ENCODE measurements at places on chromosomes 7 and 10.
A peak's percentile ranks its signal among the peaks of the same experiment; 100 is the strongest.

DNA sequence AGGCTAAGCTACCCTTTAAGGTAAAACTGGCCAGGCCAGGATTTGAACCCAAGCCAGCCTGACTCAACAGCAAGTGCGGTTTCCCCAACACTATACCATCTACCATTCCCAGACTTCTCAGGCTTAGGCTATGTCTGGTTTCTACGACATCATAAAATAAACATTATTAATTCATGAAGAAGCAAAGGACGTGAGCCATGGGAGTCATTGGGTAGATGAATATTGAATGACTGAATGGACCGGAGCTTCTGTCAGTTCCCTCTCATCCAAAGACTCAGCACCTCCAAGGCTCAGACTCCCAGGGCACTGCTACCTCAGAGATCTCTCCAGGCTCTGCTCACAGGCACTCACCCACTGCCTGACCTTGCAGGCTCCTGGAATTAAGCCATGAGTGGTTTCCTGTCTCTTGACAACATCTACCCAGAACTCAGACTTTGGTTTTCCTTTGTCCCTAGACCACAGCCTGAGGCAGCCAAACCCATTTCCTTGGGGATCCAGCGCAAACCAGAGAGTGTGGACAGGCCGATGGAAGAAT, 64.6 kb upstream of the STEAP1B start:
- no peaks in the 10 kb centered on the region for H3K27me3 ChIP-seq
- no peak overlapping the region for H3K4me3 ChIP-seq
- no peaks in the 10 kb centered on the region for H3K36me3 ChIP-seq
- no peak for DNase-seq
- peaks cover 36% of the 10 kb centered on the region for H3K4me1 ChIP-seq

DNA sequence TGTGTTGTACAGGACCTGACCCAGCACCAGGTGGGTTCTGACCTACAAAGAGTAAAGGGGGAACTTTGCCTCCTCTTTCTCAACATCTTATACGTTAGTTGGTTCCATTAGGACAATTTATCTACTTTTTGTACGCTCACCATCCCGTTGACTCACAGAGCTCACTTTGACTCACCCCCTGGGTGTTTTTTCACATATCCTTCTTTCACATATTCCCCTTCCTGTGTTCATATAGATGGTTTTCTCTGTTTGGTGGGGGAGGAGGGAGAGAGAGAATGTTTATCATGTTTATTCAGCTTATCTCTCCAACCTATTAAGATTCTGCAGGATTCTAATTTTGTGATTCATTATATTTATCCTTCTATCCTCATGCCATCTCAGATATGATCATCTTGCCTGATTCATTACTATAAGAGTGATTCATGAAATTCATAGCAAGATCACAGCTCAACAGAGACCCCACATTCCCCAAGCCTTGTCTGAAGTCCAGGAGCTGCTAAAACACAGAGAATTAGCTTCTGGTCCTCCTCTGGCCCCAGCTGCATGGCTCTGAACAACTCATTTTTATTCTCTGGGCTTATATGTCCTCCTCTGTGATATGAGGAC, 37.2 kb downstream of the PRSS2 start:
- no peaks in the 10 kb centered on the region for H3K4me1 ChIP-seq
- no peak overlapping the region for H3K27ac ChIP-seq
- H3K4me3 ChIP-seq, result no peak overlapping the region
- H3K36me3 ChIP-seq, result no peaks in the 10 kb centered on the region

DNA sequence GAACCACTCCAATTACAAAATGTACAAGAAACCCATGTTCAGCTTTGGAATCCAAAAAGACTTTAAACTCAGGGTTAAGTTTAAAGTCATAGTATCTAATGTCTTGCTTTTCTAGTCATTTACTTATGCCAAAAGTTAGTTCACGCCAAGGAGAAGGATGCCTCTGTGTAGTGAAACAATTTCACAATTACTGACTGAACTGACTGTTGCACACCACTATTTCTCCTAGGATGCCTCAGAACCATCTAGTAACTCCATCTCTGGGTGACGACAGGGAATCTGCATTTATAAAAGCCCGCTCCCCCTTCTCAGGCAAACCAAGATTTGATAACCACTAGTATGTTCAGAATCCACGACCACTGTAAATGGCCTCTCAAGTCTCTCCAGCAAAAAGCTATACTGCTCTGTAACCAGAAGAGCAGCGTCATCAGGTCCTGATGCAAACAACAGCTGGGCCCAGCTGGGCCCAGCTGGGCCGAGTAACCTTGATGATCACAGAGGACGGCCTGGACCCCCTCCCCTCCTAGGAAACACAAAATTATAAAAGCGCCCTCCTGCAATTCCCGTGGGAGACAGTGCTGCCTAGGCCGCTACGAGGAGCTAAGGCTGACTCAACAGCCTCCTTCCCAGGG, 680 bp upstream of the ADO start:
- peaks cover 18% of the 10 kb centered on the region for H3K4me1 ChIP-seq
- H3K27me3 ChIP-seq, result no peaks in the 10 kb centered on the region
- peak overlapping the region; percentile 99 for H3K27ac ChIP-seq
- no peaks in the 10 kb centered on the region for H3K36me3 ChIP-seq
- no peak for DNase-seq

GRCh38 chr7:36153571-36154097, 580 bp downstream of the EEPD1 start:
- DNase-seq, result no peak
- H3K36me3 ChIP-seq, result no peaks in the 10 kb centered on the region
- H3K4me1 ChIP-seq, result peaks cover 2% of the 10 kb centered on the region
- peak overlapping the region; percentile 68 for H3K27ac ChIP-seq
- H3K4me3 ChIP-seq, result peak overlapping the region; percentile 54
- H3K27me3 ChIP-seq, result no peaks in the 10 kb centered on the region

GRCh38 chr10:100130831-100131230, 49.2 kb upstream of the CPN1 start:
- no peak overlapping the region for H3K4me3 ChIP-seq
- no peaks in the 10 kb centered on the region for H3K27me3 ChIP-seq
- no peaks in the 10 kb centered on the region for H3K4me1 ChIP-seq
- no peaks in the 10 kb centered on the region for H3K36me3 ChIP-seq
- peak; percentile 58 for DNase-seq
- H3K27ac ChIP-seq, result no peak overlapping the region

GRCh38 chr10:46218921-46219320, 67.9 kb upstream of the ANTXRL start:
- H3K4me3 ChIP-seq, result no peak overlapping the region
- no peaks in the 10 kb centered on the region for H3K27me3 ChIP-seq
- DNase-seq, result no peak
- no peak overlapping the region for H3K27ac ChIP-seq

DNA sequence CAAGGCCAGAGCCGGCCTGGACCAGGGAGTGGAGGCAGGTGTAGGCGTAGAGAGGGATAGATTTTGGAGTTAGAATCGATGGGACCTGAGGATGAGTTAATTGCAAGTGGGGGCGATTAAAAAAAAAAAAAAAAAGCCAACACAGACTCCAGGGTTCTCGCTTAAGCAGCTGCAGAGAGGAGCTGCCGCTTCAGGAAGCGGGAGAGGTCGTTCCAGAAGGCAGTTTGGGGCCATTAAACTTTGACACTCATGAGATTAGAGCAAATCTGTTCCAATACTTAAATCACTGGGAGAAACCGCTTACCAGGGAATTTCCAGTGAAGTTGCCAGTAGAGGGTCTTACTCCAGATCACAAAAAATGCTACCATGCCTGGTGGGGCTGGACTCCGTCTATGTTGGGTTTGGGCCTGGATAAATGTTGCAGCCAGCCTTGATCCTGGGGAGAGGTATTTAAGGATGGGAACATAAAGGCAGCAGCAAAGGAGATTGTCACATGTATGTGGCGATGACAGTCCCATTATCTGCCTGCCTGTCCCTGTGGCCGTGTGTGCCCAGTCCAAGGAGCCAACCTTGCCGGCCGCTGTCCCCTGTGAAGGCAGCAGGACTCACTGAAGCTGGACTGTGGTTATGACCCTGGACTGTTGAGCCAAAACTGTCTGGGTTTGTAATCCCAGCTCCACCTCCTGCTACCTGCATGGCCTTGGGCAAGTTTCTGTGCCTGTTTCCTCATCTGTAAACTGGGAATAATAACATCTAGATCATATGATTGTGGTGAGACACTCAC, 23.9 kb upstream of the GRID1 start:
- DNase-seq, result no peak
- no peaks in the 10 kb centered on the region for H3K4me1 ChIP-seq
- H3K27ac ChIP-seq, result no peak overlapping the region
- H3K4me3 ChIP-seq, result no peak overlapping the region
- peaks cover 10% of the 10 kb centered on the region for H3K27me3 ChIP-seq

DNA sequence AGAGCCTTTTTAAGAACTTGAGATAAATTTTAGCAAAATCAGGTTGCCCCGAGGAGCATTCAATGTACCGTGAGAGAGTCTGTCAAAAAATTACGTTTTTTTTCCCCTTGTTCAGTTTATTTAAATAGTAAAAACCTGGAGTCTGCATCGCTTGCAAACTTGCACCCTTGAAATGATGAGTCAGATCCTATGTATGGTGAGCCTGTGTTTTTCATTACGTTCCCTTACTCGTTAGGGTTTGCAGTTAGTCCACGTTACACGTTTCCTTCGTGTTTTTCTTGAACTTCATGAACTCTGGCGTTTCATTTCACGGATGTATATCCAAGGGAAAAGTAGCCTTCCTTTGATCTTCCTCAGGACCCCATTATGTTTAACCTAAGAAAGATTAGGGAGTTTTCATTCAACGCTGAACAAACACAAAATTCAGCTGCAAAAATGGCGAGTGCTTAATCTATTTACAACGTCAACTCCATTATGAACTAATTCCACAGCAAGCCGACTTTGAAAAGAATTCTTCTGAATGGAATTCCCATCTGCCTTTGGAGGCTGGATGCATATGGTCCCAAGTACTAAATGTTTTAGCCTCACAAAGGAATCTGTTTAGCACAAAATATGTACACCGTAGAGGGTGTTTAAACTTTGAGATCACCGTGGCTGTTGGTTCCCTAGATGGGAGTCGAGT, 182.4 kb downstream of the MYOF start:
- no peak overlapping the region for H3K4me3 ChIP-seq
- no peaks in the 10 kb centered on the region for H3K27me3 ChIP-seq
- H3K4me1 ChIP-seq, result no peaks in the 10 kb centered on the region
- no peaks in the 10 kb centered on the region for H3K36me3 ChIP-seq
- DNase-seq, result no peak

DNA sequence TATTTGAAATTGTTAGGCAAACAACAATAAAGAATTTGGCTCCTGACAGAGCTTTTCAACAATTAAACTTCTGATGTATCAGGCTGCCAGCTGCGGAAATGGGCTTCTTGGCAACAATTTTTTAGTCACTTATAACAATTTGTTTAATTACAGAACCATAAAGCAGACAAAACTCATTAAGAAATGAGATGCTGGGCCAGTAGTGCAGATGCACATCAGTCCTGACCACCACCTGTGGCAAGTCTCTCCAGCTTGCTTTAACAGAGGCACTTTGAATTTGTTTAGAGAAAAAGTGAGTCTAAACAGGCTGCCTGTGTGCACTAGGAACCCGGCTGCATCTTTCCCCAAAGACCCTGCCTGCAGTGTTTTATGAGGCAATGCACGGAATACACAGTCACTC, 1124.4 kb downstream of the NXPH1 start:
- H3K27ac ChIP-seq, result no peak overlapping the region
- H3K4me1 ChIP-seq, result no peaks in the 10 kb centered on the region
- no peak for DNase-seq
- no peak overlapping the region for H3K4me3 ChIP-seq
- no peaks in the 10 kb centered on the region for H3K36me3 ChIP-seq

GRCh38 chr7:151168003-151168786, 701 bp upstream of the GBX1 start:
- H3K27ac ChIP-seq, result no peak overlapping the region
- no peak overlapping the region for H3K4me3 ChIP-seq
- H3K4me1 ChIP-seq, result no peaks in the 10 kb centered on the region
- H3K27me3 ChIP-seq, result peaks cover 50% of the 10 kb centered on the region
- no peaks in the 10 kb centered on the region for H3K36me3 ChIP-seq
- DNase-seq, result peak; percentile 46

- no peaks in the 10 kb centered on the region for H3K4me1 ChIP-seq
- H3K36me3 ChIP-seq, result no peaks in the 10 kb centered on the region
- H3K27ac ChIP-seq, result no peak overlapping the region
Measured at GRCh38 chr7:92884218-92884617, 47.8 kb upstream of the CDK6 start.

GRCh38 chr7:22611758-22612079, 111.7 kb upstream of the STEAP1B start:
- no peaks in the 10 kb centered on the region for H3K27me3 ChIP-seq
- no peak for DNase-seq
- H3K27ac ChIP-seq, result no peak overlapping the region
- H3K36me3 ChIP-seq, result no peaks in the 10 kb centered on the region
- H3K4me3 ChIP-seq, result no peak overlapping the region

DNA sequence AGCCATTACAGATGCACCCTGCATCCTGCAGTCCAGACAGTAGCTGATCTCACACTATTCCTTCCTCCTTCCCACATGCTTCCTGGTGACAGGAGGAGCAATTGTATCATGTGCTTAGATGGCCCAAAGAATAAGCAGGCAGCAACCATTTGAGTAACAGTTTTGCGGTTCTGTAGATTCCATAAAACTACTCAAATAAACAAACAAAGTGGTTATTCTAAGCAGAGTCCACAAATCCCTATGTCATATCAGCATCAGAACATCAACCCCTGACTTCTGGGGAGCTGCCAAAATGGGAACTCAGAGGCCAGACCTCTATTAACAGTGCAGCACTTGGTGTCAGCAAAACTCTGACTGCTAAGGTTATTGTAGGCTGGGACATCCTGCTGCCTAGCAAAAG, 226.0 kb downstream of the SORCS1 start:
- H3K4me1 ChIP-seq, result no peaks in the 10 kb centered on the region
- H3K27me3 ChIP-seq, result no peaks in the 10 kb centered on the region
- H3K36me3 ChIP-seq, result no peaks in the 10 kb centered on the region
- no peak overlapping the region for H3K27ac ChIP-seq
- no peak overlapping the region for H3K4me3 ChIP-seq

DNA sequence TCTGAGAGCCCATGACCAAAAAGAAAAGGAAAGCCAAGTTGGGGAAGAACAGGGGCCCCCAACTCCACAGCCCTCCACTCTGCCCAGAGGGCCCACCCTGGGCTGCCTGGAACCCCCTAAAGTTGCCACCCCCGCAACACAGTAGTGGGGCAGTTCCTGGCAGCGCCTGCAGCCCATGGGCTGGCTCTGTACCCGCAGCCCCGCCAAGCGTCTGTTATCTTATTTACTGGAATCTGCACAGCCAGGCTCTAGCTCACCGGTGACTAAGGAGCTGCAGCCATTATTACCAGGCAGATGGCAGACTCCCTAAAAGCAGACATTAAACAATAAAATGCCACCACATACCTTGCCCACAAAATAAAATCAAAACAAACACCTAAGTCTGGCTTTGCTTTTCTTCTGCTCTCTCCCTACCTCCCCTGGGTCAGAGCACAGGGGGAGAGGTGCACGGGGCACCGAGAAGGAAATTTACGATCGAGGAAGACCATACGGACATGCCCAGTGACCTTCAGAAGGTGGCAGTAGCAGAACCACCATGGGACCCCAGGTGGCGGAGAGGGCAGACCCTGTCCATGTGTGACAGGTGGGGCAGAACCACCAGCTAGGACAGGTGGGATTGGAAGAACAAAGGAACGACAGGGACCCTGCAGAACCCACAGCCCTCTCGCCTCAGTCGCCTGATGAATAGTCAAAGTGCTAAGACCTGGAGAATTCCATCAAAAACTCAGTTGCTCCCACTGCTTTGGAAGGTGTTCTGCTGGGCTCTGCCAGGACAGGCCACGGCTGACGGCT, 66.3 kb downstream of the PRKAG2 start:
- H3K36me3 ChIP-seq, result no peaks in the 10 kb centered on the region
- H3K4me1 ChIP-seq, result peaks cover 11% of the 10 kb centered on the region

- peak; percentile 58 for DNase-seq
- H3K36me3 ChIP-seq, result no peaks in the 10 kb centered on the region
- no peak overlapping the region for H3K4me3 ChIP-seq
- no peak overlapping the region for H3K27ac ChIP-seq
Measured at GRCh38 chr10:96642973-96643372, 56.2 kb upstream of the TM9SF3 start.
